GM23338 (cell line): ENCODE measurements at places on chromosomes 7 and 10. TPM values are rescaled to one million over a fixed set of nuclear protein-coding genes. Genes with fewer than 3 reads are reported as not detected.

DNA sequence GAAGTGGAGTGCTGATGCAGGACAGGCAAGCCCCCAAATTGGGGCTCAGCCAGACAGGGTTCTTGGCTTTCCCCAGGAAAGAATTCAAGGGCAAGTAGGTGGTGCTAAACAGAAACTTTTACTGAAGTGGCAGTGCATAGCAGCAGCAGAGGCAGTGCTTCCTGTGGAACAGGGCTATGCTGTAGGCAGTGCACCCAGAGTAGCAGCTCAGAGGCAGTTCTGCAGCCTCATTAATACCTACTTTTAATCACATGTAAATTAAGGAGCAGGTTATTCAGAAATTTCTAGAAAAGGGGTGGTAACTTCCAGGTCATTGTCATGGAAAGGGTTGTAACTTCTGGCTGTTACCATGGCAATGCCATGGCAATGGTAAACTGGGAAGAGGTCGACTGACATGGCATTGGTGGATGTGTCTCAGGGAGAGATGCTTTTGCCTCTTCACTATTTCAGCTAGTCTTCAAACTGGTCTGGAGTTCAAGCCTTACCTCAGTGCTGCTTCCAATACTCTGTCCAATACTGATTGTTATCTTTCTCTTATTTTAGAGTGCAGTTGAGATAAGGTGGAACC is 29.2 kb downstream of the PRSS58 start:
- peak; percentile 42 for DNase-seq

- no peak for DNase-seq
These were observed 282.5 kb downstream of the GLRX3 start for GRCh38 chr10:130418731-130419130.

GRCh38 chr7:55277916-55278315 is 87.2 kb upstream of the LANCL2 start:
- DNase-seq: no peak

DNA sequence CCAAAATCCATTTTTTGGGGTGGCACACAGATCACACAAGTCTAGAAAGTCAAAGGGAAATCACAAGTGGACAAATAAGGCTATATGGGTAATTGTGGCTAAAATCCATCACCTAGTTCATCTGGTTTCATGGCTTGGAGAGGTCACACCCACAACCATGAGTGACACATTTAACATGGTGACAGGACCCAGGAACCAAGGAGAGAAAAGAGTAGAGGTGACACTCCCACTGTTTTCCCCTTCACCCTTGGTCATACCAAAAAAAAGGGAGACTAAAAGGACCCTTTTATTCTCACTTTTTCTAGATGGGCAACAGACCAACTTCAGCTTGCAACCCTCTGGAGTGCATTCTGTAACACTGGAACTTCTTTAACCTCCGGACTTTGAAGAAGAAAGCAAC is 46.2 kb upstream of the ZNF107 start:
- DNase-seq: peak; percentile 9

GRCh38 chr7:70726951-70727378 is 405.0 kb upstream of the GALNT17 start:
- DNase-seq: no peak

DNA sequence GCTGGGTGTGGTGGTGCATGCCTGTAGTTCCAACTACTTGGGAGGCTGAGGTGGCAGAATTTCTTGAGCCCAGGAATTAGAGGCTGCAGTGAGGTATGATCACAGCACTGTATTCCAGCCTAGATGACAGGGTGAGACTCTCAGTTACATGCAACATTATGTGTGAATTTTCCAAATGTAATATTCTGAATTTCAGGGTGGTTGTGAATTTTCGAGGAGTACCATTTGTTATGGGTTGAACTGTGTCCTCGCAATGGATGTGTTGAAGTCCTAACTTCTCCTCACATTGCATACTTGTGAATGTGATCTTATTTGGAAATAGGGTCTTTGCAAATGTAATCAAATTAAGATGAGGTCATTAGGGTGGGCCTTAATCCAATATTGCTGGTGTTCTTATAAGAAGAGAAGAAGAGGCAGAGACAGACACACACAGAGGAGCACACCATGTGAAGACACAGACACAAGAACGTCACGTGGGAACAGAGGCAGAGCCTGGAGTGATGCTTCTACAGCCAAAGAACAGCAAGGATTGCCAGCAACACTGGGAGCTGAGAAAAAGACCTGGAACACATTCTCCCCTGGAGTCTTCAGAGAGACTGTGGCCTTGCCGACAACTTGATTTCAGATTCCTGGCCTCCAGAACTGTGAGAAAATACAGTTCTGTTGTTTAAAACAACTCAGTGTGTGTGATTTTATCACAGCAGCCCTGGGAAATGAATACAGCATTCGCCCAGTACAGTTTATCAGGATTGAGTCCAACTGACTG is 91.9 kb downstream of the ZNF783 start:
- no peak for DNase-seq

DNA sequence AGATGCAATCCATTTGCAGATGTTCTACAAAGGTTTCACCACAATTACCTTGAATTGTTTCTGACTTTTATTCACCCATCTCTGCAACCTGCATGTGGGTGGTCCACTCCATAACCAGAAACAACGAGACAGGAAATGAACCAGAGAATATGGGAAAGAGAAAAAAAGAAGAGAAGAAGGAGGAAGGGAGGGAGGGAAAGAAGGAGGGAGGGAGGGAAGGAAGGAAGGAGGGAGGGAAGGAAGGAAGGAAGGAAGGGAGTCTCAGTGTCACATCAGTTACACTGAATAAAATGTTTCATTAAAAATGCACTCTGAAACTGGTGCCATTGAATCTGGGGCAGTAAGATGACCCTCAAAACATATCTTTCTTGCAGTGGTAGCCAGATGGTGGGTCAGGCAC is 301.3 kb upstream of the MGMT start:
- no peak for DNase-seq

DNA sequence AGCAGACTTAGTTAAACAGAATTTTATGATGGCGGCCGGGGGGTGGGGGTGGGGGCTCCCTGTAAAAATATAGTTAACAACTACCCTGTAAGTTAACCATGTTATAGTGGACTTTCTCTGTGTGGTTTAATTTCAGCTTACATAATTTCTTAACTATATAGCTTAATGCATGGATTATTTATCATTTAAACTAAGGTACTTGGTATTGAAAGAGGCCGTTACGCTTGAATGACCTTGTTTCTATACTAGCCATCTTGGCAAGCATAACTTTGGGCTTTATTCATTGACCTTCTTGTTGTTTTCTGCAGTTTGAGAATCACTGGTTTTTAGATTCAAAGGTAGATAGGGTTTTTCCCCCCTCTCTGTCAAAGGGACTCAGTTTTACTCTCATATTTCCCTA is 8.4 kb downstream of the EIF4EBP2 start:
- DNase-seq: no peak

DNA sequence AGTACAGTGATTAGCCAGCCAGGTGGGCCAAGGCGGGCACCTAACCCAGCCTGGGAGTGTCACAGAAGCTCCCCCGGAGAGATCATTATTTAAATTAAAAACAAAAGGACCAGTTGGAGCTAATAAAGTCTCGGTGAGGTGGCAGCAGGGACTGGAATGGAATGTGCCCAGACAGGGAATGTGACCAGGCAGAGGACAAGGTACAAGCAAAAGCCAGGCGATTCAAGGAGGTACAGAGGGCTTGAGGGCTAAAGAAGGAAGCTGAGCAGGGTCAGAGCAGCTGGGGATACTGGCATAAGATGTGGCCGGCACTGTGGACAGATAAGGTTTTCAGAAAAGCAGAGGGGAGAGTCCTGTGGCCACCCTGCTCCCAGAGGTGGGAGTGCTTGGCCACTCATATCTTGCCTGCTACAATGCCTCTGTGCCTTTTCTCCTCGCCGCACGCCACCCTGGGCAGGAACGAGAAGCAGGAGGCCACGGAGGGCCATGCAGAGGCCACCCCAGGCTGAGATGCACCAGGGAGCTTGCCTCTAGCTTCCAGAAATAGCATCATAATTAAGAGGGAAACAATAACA is 13.2 kb downstream of the TMEM273 start:
- no peak for DNase-seq

GRCh38 chr7:53350241-53350640 is 314.8 kb downstream of the POM121L12 start:
- DNase-seq: peak; percentile 79

DNA sequence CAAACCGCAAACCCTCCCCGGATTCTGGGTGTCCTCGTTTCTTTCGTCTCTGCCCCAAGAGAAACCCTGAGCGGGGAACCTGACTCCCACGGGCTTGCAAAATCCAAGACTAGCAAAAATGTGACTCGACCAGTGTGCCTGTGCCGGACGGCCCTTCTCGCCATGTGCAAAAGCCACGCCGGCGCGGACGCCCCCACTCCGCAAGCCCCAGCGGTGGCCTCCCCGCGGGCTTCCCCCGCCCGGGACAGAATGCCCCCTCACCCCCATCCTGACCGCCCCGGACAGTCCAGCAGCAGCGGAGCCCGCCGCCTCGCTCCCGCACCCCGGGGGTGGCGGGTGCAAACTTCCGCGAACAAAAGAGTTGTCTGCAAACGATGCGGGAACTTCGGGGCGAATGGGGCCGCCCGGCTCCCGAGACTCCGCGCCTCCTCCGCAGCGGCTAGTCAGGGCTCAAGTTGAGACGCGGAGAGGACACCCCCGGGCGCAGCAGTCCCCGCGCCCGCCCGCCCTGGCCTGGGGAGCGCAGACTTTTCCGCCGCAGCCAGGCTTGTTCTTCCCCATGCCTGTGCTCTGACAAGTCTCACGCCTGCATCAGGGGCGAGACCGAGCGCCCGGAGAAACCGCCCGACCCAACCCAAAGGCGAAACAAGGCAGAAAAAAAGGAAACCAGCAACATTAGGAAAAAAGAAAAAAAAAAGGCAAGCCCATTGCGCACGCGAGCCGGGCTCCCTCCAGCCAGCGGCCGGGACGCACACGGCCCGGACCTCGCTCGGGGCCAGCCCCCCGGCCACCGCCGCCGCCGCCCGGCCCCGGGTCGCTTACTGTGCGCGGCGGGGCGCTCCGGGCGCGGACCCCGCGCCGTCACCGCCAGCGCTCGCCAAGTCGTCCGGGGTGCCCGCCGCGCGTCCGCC is 732 bp downstream of the FAM53B start:
- peak; percentile 50 for DNase-seq

DNA sequence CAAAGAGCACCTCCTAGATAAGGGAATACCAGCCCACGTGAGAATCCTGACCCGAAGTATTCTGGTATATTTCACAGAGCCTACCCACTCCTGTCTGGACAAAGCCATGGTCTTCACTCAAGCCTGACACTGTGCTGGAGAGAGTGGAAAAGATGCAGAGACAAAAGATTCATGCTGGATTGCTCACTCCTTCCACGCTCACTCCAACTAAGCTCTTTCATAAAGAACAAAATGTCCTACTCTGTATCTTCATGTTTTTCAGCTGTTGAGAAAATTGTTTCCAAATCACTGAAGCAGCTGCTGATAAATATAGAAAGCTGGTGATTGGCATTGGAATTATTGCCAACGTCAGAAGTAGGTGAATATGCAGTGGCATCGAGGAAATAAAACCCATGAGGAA is 106.0 kb downstream of the ABLIM1 start:
- no peak for DNase-seq

TUBB8 gene
- total RNA-seq: 1.1 and 1.4 TPM in 2 replicates

CLRN3 gene
- total RNA-seq: not detected in 2 replicates

SH2D4B gene
- total RNA-seq: not detected in 2 replicates

VSTM4 gene
- 0.23 and 0.66 TPM in 2 replicates for total RNA-seq

SEC31B gene
- 5.8 and 6.7 TPM in 2 replicates for total RNA-seq

GFRA1 gene
- 2.5 and 2.8 TPM in 2 replicates for total RNA-seq
